Amniotic stem cell (primary cell): ENCODE measurements at places on chromosomes 11 and 22.
A peak's percentile ranks its signal among the peaks of the same experiment; 100 is the strongest.

- DNase-seq: no peak
Measured at GRCh38 chr11:34232807-34233206, 125.0 kb downstream of the ABTB2 start.

DNA sequence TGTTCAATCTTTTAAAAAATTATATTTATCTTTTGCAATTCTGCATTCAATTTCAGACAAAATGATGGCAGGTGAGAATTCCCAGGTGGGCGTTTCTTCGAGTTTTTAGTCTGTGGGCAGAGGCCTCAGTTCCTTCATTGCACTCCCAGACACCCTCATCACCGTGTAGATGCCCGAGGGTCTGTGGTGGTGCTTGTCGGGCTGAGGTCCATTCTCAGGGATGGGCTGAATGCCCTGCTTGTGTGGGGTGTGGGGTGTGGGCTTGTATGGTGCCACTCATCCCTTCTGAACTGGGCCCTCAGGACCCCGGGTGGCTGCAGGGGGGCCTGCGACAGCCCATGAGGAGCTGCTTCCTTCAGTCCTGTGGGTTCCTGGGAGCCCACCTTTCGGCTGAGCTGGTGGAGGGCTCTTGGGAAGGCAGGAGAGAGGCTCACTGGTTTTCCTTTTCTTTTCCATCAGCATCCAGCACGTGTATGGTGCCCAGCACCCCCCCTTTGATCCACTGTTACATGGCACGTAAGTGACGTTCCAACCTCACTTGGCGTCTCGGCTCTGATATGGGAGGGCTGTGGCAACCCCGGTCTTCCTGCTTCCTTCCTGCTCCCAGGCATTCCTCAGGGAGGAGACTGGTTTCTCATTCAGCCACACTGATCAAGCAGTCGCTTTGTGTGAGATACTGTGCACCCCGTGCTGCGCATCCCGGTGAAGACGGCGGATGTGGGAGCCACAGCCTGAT, 29.8 kb downstream of the TBC1D22A start:
- no peak for DNase-seq

GRCh38 chr22:22709719-22710445, 65.5 kb downstream of the GGTLC2 start:
- no peak for DNase-seq

DNA sequence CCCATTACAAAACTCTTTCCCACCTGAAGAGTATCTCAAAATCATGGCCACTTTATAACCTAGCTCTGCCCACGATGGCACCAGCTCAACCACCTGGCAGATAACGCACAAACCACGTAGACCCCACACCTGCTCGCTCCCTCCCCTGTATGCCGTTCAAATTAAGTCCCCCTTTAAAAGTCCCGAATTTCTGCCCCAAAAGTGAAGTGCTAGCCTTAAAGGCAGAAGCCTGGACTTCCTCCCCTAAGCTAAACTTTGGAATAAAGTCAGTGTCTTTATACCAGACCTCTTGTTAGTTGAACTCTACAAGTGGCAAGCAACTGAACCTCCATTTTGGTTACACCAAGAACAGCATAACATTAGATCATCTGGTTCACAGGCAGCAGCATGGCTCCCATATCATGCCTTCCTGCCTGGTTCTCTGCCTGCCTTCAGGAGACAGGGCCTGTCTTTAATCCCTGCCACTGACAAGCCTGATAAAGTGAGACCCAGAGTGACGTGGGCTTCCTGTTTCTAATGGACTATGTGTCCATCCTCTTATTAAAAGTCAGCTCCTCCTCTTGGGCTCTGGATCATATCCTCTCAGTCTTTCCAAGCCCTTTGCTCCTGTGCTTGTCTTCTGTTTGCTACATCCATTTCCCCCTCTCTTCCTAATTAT, 32.6 kb upstream of the NNMT start:
- DNase-seq: no peak

- no peak for DNase-seq
Measured at GRCh38 chr22:39155421-39155820, 2.9 kb upstream of the CBX7 start.

GRCh38 chr11:61727401-61727811, 25.0 kb upstream of the MYRF start:
- no peak for DNase-seq

GRCh38 chr11:111676878-111677585, 74.8 kb downstream of the SIK2 start:
- no peak for DNase-seq

- DNase-seq: no peak
Measured at GRCh38 chr11:29256580-29256979, 760.2 kb downstream of the KCNA4 start.

- peak; percentile 63 for DNase-seq
Measured at GRCh38 chr11:95702526-95702925, 87.1 kb downstream of the FAM76B start.

DNA sequence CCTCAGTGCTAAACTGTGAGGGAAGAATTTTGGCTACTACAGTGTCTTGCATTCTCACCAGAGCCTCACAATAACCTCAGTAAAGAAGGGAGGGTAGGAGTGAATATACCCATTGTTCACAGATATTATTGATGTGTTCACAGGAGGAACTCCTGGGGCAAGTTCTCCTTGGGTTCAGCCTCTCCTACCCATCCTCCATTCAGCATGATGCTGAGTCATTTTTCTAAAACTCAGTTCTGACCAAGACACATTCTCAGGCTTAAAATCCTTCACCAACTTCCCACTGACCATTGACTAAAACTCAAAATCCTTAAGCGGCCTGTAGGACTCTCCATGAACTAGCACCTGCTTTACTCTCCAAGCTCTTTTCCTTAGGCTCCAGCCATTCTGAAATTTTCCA, 48.7 kb downstream of the SYTL2 start:
- DNase-seq: no peak

DNA sequence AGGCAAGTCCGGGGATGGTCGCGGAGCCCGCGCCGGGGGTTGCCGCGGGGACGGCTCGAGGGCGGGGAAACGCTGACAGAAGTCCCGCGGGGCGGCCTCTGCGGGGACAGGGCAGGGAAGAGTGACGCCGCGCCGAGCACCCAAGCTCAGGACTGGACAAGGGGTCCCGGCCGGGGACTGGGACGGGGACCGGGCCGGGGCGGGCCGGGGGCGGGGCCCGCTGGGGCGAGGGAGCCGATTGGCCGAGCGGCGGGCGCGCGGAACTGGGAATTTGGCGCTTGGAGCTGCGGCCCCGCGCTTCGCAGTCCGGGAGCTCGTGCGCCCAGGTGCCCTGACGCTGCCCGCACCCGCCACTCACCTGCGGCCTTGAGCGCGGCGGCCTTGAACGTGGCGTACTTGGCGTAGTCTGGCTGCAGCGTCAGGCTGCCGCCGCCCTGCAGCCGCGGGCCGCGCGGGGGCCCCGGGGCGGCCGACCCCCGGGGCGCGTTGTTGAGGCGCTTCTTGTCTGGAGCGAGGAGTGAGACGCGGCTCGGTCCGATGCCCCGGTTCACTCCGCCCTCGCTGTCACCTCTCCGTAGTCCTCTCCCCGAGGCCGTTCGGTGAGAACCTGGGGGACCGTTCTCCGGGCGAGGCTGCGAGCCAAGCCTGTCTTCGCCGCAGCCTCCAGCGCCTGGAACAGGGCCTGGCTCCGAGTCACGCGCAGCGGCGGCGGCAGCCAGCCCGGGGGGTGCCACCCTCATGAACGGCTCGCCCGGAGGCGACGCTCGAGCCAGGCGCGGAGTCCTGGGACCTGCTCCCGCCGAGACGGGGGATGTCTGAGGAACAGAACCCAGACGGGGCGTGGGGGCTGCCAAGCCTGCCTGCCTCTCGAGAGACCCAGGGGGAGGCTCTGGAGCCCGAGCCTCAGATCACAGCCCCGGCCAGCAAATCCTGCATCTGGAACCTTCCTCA, 4.5 kb downstream of the SHISA8 start:
- no peak for DNase-seq

- no peak for DNase-seq
Measured at GRCh38 chr11:36512016-36512415, 1.9 kb upstream of the TRAF6 start.

DNA sequence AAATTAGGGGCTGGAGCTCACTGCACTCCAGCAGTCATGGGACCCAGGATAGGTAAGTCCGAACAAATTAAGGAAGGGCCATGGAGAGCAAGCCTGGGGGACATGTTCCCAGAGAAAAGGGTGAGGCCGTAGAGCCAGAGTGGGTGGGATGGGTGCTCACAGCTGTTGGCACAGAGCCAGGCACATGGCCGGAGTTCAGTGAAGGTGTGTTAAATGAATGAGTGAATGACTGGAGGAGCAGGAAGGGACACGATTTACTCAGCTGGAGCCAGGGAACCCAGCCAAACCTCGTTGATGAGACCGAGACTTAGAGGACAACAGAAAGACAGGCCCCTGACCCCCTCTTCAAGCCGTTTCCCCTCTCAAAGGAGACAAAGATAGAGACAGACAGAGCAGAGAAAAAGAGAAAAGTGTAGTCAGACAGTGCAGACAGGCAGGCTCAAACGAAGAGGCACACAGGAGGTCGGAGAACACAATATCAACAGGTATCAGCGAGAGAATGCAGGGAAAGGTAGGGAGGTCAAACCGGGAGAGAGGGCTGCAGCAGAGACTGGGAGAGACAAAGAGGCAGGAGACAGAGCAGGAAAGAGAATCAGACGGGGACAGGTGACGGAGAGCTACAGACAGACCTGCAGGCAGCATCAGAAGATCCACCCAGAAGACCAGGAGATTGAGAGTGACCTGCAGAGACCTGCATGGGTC, 590 bp downstream of the SLCO2B1 start:
- DNase-seq: no peak

DNA sequence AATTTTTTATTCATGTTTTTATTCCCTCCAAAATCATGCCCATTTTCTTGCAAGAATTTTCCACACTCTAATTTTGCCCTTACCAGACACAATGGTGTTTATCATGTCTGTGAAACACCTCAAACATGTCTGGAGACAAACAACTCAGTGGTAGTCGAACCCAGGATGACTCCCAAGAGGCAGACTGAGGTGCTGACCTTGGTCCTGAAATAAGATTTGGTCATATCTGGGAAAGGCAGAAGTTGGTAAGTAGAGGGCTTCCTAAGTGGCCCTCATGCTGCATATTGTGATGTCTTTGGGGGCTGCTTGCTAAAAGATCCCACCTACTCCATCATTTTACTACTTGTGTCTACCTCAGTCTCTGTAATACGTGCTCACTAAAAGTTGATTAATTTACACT, 369.4 kb upstream of the ISX start:
- DNase-seq: no peak

GRCh38 chr11:122140500-122140899, 24.5 kb upstream of the BLID start:
- peak; percentile 58 for DNase-seq

GRCh38 chr11:13880634-13881033, 81.9 kb upstream of the SPON1 start:
- DNase-seq: no peak

- peak; percentile 4 for DNase-seq
Measured at GRCh38 chr11:75896843-75897419, 81.9 kb downstream of the UVRAG start.

DNA sequence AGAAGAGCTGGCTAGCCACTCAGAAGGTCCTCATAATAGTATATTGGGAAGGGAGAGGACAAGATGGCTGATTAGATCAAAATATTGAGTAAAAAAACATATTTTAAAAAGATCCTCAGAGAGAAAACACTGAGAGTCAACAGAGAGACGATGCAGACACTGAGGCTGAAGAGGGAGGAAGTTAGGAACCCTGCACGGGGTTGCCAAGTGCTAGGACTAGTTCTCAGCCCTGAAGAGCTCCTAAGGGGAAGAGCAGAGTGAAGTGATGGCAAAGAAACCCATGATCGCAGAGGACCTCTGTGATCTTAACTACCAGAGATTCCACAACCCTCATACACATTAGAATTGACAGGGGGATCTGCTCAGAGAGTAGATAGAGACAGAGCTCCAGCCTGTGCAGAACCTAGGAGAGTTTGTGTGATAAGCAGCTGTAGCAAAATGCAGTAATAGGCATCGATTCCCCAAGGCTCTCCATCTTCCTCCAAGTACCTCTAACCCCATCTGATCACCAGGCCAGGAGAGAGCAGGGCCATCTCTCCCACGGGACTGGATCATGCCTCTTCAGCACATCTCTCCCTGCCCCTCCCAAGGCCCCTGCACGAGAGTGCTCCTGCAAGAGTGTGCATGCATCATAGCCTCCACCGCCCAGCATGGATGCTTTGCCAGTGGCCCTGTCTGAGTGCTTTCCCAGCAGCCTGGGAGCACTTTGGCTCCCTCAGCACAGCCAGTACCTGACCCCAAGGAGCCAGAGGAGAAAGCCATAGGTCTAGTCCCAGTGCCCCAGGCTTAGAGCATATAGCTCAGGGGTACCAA, 41.2 kb upstream of the ARL14EP start:
- DNase-seq: no peak

- no peak for DNase-seq
Measured at GRCh38 chr22:45200860-45201511, 37.3 kb downstream of the NUP50 start.

- DNase-seq: peak; percentile 61
Measured at GRCh38 chr11:85725510-85726258, 39.7 kb upstream of the CCDC89 start.

DNA sequence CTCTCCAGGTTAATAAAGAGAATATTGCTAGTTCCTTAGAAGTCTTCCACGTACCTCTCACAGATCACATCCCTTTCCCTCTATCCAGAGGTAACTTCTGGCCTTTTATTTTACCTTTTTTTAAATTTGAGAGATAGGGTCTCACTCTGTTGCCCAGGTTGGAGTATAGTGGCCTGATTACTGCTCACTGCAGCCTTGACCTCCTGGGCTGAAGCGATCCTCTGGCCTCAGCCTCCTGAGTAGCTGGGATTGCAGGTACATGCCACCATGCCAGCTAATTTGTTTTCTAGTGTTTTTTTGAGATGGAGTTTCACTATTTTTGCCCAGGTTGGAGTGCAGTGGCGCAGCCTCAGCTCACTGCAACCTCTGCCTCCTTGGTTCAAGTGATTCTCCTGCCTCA, 24.4 kb downstream of the YAP1 start:
- DNase-seq: no peak

- no peak for DNase-seq
Measured at GRCh38 chr11:802018-802617, 2.9 kb downstream of the PIDD1 start.

DNA sequence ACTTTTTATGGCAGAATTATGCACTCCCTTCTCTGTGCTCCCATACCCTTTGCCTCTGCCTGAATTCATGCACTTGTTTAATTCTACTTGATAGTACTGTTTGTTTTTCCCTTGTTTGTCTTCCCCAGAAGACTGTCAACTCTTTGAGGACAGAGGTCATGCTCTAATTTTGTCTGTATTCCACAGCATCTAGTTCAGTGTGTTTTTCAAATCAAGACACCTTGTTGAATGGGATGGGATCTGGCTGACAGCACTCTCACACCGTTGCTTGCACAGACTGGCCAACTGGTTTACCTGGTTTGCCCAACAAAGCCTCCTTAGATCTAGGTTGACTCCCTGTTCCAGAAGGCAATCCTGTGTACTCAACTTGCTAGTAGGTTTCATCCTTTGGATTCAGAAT, 121.2 kb upstream of the TIMP3 start:
- DNase-seq: no peak
